ENCODE measurements at places on chromosomes 2 and 18.

DNA sequence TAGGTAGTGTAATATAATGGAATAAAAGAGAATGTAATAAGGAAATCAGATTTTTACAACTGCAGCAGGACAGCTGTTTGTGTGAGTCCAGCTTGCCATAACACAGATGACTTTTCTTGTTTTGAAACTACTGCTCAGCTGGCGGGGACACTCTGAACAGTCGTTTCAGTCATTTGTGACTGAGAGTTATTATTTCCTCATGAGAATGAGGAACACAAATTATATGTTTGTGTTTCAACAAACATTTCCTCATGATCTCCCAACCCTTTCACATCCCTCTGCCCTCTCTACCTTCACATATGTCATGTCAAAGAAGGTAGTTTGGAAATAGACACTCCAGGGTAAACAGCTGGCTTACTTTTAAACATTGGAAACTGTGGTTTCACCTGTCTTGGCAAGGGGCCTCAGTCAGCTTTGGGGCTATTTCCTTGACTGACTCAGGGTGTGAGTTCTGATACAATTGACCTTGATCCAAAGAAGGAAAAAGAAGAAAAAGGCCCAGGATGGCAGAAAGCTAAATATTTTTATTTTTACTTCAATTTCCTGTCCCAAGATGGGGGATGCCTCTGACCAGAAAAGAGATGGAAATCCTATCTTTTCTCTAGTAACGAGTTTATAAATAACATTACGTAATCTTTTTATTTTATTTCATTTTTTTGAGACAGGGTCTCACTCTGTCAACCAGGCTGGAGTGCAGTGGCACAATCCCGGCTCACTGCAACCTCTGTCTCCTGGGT is 593 bp downstream of the SP140L start:
- DNase-seq, result no peak

DNA sequence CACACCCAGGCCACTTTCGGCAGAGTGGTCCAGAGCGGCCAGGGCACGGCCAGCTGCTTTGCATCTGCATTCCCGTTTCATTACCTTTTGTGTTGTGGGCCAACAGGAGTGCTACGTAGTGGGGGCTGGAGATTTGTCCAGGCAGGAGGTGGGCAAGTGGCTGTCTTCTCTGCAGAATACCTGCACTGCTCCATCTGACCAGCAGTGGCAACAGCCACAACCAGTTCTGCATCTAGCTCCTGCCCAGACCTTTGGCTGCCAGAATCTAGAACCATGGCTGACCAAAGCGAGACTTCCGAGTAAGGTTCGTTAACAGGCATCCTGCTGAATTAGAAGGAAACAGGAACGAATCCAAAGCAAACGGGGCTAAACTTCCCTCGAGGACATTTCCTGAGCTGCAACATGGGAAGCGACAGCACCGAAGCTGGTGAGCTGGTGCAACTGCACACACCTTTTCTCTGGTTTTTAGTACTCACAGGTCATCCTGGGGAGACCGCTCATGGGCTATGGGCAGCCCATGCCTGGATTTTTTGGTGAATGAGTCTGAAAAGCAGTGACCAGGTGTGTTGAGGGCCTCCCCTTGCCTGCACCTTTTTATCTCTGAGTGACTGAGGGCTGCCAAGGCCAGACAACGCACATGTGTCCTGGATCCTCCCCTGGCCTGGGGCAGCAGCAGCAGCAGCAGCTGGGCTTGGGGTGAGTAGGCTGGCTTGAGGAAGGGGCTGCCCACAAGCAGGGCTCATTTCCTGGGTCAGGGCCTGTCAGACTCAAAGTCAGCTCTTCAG is 10.5 kb downstream of the GDF7 start:
- DNase-seq, result no peak

DNA sequence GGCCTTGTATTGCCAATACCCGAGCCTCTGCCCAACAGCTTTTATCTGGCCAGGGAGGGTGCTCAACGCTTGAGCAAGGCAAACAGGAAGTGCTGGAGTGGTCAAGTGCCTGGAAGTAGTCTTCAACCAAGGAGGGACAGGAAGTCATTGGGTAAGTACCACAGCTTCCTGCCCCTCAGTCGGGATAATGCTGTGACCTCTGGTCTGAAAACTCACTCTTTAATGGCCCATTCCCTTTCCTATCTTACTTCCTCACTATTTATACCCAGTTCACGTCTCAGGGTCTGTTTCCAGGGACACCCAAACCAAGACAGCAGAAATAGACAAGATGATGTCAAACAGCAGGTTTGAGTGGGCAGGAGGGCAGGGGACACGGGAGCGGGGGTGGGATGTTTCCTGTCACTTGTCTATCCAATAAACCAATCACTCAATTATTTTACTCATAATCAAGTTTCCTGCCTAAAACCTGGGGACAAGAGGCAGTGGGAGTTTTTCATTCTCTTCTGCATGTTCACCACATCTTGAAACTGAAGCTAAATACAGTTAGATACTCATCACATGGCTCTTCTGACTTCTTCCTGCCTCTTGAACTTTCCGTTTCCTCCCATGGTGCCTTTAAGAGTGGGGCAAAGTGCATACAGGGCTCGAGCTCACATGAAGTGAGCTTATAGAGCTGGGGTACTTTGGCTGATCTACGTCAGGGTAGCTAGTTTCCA is 68.9 kb upstream of the CAB39 start:
- no peak for DNase-seq

GRCh38 chr2:43455731-43456642 is 139.9 kb downstream of the THADA start:
- no peak for DNase-seq

GRCh38 chr2:230423851-230424458 is 8.0 kb downstream of the SP100 start:
- DNase-seq, result no peak
